ENCODE measurements at places on chromosomes 1 and 21.

- DNase-seq = no peak
Observed at GRCh38 chr21:33315946-33316710, 8.6 kb upstream of the IFNAR1 start.

- no peak for DNase-seq
Observed at GRCh38 chr1:55230659-55231058, 15.5 kb upstream of the USP24 start.

GRCh38 chr1:229225331-229225782, 45.6 kb upstream of the RAB4A start:
- no peak for DNase-seq

- DNase-seq = no peak
Observed at GRCh38 chr1:89407360-89407759, 43.5 kb downstream of the GBP6 start.

DNA sequence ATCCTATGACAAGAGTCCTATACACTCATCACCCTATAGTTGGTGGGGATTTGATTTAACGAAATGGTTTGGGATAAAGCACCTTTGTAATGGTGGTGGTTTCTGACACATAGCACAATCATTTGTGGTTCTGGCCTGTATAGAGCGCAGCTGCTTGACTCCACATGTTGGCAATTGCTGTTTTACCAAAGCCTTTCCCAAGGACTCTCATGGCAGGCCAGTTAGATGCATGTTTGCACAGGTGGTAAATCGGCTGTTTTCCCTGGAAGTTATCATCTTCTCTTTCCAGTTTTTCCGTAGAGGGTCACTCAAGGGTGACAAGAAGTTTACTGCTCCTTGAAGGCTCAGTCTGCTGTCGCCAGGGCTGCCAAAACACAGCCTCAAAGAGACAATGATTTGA, 17.1 kb upstream of the XPR1 start:
- DNase-seq = no peak

GRCh38 chr1:218459450-218459849, 114.3 kb downstream of the TGFB2 start:
- DNase-seq = no peak

DNA sequence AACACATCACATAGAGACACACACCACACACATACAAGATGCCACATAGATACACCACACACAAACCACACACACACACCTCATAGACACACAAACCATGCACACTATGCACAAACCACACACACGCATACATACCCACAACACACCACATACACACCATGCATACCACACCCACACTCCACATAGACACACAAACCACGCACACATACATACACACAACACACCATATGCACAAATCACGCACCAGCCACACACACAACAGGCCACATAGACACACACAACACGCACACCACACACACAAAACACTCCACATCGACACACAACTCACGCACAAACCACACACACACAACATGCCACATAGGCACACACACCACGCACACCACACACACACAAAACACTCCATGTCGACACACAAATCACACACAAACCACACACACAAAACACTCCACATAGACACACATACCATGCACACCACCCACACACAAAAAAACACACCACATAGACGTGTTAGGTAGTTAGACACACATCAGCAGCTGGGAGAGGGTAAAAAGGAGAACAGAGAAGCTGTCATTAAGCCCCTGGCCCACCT, 49.5 kb upstream of the SLC19A1 start:
- DNase-seq = no peak

DNA sequence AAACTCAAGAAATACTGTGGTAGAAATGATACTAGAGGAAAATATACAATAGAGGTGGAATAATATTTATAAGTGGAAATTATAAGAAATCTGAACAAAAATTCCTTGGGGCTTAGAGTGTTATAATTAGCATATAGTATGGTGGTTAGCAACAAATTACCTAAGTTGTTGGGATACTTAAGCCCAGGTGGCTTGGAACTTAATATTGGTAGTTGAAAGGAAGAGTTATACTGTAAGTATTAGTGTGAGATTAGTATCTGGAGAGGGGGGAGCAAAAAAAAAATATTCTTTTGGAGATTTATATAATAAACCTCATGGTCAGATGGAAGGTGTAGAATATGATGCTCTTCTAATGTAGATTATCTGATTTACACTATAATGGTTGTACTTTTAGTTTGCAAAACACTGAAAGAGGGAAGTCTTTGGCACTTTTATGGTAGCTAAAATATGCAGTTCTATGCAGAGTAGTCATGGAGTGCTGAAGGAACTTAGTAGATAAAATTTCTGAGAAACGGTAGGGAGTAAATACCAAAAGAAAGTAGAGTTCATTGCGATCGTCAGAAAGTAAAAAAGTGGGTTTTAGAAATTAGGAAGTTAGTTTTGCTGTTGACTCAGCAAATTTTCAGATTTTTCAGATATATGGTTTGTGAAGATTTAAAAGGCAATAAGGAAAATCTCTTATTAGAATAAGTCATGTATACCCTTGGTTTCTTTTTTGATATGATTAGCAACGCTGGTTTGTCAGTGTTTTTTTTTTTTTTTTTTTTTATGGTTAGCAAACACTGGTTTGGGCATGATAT, 45.7 kb downstream of the MTF2 start:
- no peak for DNase-seq

- no peak for DNase-seq
Observed at GRCh38 chr1:181353526-181353925, 129.8 kb upstream of the CACNA1E start.

DNA sequence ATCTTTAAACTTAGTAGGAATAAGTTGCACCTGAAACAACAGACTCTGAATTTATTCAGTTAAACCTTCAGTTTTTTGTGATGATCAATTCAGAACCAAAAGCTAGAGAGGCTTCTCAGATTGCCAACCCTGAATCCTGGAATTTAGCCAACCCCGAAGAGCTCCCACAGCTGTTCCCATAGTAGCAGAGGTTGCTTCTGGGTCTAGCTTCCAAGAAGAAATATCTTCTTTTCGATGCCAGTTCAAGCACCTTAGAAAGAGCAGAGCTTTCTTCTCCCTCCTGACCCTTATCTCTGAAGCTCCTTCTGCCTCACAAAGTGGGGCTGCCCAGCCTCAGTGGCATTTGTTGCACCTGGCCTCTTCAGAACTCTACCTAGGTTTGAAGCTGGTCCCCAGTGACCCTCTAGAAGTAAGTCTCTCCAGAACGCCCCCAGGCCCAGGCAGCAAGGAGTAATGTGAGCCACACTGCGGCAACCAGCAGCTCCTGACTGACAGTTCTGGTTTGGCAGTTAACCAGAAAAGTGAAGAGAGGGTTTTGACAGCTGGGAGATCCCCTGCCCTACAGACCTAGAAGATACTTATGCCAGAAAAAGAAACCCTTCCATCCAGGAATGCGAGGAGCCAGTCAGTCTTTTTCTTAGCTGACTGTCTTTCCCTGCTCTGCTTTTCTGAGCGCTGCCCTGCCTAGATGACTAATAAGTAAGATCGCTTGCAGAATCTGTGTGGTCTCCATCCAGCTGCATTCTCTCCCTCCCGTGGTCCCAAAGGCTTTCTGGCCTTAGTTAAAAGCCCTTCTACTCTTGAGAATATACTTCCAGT, 165.9 kb downstream of the ADGRL4 start:
- peak; percentile 45 for DNase-seq

- no peak for DNase-seq
Observed at GRCh38 chr1:6414443-6414844, 5.3 kb downstream of the HES2 start.

DNA sequence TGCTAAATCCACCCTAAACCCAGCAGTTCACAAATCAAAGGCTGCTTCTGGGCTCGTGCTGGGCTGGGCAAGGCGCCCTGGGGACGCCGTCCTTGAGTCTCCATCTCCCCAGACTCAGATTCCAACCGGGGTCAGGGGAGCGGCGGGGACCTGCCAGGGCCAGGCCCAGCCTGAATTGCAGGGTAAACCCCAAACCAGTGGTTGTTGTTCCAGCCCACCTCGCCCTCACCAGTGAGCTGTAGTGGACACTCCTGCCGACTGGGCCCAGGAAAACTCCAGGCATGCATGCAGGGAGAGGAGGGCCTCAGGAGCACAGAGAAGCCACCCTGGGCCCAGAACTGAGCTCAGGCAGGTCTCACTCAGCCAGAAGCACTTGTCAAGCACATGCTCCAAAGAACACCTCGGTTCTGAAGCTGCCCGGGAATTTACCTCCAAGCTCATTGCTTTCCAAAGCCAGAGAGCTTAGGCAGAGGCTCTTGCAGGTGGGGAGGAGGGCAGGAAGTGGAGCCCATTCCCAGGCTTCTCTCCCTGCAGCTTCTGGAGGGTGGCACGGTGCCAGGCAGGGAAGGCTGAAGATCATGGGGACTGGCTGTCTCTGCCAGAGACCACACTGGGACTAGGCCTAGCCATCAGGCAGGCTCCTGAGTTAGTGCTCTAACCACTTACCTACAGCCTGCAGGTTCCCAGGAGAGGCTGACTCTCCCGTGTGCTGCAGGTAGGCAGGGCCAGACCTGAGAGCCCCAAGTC, 437.0 kb downstream of the MATN1 start:
- DNase-seq = no peak

GRCh38 chr1:17624611-17625233, 85.2 kb downstream of the ARHGEF10L start:
- no peak for DNase-seq

DNA sequence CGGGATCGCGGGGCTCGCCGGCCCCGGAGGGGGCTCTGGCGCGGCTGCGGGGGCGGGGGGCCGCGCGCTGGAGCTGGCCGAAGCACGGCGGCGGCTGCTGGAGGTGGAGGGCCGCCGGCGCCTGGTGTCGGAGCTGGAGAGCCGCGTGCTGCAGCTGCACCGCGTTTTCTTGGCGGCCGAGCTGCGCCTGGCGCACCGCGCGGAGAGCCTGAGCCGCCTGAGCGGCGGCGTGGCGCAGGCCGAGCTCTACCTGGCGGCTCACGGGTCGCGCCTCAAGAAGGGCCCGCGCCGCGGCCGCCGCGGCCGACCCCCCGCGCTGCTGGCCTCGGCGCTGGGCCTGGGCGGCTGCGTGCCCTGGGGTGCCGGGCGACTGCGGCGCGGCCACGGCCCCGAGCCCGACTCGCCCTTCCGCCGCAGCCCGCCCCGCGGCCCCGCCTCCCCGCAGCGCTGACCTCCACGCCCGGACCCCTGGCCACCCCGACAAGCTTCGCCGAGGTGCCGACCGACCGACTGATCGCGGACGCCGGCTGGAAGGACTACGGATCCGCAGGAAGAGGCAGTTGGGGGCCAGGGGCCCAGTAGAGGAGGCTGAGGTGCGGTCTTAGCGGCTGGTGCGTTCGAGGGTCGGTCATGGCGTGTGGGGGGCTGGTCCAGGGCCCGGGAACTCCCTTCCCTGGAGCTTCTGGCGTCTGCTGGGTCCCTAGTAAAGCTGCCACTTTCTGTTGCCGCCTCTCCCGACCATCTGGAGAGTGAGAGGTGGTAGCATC, 711 bp downstream of the TRNP1 start:
- DNase-seq = no peak

- DNase-seq = no peak
Observed at GRCh38 chr1:84110629-84111028, 33.4 kb upstream of the PRKACB start.

- DNase-seq = peak; percentile 6
Observed at GRCh38 chr1:178501705-178502329, 5.1 kb upstream of the CLEC20A start.
